Fibroblast of mammary gland (primary cell): ENCODE measurements at places on chromosomes 7 and 10.

DNA sequence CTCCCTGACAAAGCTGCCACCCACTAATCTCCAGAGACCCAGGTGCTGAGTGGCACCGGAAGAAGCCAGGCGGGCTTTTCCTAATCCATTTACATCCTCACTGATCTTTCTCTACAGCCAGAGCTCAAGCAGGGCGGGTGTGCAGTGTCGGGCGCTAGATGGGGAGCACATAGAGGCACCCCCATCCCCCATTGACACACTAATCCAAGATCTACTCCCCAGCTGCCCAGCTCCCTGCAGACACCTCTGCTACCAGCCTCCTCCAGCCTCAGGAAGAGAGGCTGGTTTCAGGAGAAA lies 22.2 kb downstream of the FRMPD2 start:
- no peak for DNase-seq

DNA sequence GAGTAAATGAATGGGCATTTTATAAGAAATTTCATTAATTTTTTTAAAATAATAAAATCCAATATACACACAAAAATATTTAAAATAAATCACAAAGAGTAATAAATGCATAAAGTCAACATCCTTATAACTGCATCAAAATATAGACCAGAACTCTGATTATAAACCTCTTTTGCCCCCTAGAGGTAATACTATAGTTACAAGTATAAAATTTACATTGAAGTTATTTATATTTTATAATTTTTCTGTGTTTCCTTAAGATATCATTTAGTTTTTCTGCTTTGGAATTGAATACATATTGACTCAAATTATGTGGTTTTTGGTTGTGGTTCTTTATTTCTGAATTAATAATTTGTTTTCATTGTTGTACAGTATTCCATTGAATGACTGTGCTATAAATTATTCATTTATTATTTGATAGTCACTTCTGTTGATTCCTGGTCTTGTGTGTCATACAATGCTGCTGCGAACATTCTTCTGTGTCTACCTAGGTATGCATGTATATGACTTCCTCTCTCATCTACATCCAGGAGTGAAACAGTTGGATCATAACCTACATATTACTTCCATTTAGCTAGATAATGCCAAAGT lies 673.6 kb downstream of the IPMK start:
- DNase-seq: no peak

- DNase-seq: no peak
These were observed 7.2 kb downstream of the TMEM120A start for GRCh38 chr7:75987026-75987804.

DNA sequence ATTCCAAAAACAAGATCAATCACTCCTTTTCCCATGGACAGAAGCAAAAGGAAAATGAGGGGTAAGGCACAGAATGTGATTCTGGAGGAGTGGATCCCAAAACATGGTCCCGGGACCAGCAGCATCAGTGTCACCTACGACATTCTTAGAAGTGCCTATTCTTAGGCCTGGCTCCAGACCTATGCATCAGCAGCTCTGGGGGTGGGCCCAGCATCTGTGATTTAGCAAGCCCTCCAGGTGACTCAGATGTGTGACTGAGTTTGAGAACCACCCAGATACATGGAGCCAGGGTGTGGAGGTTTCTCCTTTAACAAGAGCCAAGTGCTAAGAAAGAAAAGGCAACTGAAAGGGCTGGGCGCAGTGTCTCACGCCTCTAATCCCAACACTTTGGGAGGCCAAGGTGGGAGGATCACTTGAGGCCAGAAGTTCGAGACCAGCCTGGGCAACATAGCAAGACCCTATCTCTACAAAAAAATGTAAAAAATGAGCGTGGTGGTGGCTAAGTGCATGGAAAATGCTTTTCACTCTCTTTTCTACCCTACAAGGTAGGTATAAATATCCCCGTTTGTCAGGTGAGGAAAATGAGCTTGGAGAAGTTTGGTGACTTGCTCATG lies 17.1 kb upstream of the ARPC1A start:
- DNase-seq: peak; percentile 78

DNA sequence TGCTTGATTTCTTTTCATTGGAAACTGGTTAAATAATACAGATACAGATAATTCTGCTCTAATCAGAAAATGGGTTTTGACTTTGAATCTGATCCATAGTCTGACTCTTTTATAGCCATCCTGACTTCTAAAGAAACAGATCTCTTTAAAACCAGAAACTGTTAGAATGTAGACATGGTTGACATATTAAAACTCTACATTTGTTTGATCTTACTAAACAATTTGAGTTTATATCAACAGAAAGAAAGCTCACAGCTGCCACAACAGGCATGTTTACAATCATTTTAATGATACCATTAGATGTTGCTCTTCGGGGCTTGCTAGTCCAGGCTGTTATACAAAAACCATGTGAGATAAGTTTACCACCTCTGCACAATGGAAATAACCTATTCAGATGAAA lies 193.0 kb upstream of the SEMA3A start:
- no peak for DNase-seq

- no peak for DNase-seq
These were observed 25.2 kb downstream of the ATRNL1 start for GRCh38 chr10:115118346-115118745.

DNA sequence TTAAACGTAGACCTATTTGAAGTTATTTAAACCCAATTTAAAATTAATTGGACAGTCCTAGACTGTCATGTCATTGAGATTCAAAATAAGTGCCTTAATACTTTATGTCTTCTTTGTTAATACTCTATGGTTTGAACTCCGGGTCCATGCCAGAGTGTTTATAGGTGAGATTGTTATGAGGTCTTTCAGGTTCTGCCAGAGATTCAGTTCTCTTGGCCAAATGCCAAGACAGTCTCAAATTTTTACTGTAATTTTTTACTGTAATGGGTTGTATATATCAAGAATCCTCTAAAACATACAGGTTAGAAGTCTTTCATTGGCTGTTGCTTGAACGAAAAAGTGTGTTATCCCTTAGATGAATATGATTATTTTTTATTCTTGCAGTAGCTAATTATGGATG lies 3.9 kb downstream of the ADD3 start:
- DNase-seq: no peak

DNA sequence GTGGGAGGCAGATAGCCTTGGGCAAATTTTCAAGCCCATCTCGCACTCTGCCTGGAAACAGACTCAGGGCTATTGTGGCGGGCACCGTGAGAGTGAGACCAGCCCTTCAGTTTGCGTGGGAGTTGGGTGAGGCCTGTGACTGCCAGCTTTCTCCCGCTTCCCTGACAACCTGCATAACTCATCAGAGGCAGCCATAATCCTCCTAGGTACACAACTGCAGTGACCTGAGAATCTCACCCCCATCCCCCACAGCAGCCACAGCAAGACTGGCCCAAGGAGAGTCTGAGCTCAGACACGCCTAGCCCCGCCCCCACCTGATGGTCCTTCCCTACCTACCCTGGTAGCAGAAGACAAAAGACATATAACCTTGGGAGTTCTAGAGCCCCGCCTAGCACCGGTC lies 275.4 kb downstream of the GRID1 start:
- no peak for DNase-seq

GRCh38 chr7:84055904-84056605 lies 138.5 kb downstream of the SEMA3A start:
- DNase-seq: no peak

- no peak for DNase-seq
These were observed 201.7 kb downstream of the BICC1 start for GRCh38 chr10:58714409-58714808.

- DNase-seq: peak; percentile 44
These were observed 620.8 kb upstream of the AUTS2 start for GRCh38 chr7:68977385-68978055.

- DNase-seq: no peak
These were observed 21.3 kb downstream of the CPXM2 start for GRCh38 chr10:123870260-123870659.

- peak; percentile 60 for DNase-seq
These were observed 4.9 kb downstream of the TMEM270 start for GRCh38 chr7:73865738-73866445.

DNA sequence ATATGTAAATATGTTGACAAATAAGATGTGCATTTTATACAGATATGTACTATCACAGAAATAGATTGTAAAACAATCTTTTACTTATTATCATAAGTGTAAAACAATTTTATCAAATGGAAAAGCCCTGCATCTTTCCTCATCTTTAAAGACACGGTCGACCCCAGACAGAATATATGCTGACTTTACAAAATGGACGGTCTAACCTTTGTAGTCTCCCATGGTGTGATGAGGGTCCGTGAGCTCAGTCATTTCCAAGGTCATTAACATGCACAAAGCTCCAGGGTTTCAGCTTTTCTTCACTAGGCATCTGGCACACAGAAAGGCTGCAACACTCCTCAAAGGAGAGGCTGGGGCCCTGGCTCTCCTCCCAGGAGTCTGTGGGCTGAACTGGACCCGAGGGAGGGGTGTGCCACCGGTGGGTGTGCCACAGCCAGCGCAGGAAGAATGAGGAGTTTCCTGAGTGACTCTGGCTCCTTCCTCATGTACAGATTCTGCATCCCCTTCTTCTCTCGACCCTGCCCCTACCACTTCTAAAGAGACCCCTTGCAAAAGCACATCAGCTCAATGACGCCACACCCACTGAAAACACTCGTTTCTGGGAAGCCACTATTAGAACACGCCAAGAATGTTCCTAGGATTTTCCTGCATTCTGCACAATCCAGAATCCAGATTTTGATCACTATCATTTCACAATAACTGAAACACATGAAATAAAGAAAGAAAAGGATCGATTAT lies 26.2 kb upstream of the ABLIM1 start:
- DNase-seq: peak; percentile 16

DNA sequence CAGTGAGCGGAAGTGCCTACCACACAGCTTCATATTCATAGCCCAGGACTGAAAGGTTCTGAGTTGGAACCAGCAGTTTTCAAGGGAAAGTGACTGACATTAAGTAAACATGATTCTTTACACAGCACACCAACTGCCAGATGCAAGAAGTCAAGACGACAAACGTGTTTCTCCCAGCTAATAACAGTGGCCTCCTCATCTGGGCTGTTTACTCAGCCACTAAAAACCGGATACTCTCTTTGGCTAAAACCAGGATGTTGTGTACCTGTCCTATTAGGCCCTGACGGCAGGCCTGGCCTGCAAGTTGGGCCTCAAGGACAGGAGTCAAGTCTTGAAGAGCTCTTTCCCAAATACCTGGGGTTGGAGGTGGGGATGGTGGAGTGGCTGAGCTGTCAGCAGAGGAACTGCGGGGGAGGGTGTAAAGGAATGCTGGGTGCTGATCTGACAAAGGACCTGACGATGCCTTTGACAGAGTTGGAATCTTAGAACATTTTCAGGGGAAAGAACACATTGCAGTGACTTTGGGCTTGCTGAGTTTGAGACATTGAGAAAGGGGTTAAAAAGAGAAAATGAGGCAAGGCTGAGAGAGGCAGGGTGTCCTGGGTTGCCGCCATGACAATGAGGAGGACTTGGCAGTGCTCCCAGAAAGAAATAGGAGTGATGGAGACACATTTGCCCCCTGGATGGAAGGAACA lies 57.7 kb downstream of the STEAP1B start:
- no peak for DNase-seq

DNA sequence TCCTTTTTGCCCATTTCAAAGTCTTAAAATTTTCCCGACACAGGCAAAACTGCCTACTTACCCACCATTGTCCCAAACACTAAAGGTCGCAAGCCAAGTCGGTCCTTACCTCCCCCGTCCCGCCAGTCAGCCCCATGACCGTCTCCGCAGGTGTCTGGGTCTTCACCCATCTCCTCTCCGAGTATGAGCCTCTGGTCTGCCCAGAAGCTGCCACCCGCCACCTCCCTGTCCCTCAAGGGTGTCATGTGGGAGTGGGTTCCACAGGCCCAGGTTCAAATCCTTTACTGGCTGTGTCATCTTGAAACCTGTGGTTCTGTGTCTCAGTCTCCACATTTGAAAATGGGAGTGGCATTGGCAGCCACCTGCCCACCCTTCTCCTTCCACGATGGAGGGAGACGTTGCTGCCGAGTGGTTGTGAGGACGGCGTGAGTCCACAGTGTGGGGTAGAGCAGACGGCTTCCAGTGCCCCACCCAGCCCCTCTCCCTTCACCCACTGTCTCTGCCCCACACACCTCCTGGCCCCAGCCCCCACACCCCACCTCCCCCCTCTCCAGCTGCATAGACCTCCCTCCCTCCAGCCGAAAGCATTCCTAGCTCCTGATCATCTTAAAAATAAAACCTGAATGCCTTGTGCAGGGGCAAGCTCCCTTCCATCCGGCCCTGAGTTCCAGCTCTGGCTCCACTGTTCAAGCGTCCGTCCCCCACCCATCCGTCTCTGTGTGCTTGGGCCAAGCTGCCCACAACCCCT lies 35.3 kb downstream of the FOXL3 start:
- DNase-seq: no peak

GRCh38 chr10:121975295-121976086 lies 474 bp upstream of the NSMCE4A start:
- no peak for DNase-seq

DNA sequence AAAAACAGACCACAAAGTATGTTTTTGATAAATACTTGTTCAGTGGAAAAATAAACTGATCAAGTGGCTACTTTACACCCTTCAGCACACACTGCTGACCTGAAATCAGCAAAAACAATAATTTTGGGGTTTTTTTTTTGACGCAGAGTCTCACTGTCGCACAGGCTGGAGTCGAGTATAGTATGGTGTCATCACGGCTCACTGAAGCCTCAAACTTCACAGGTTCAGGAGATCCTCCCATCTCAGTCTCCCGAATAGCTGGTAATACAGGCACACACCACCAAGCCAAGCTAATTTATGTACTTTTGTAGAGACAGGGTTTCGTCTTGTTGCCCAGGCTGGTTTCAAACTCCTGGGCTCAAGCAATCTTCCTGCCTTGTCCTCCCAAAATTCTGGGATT lies 30.6 kb downstream of the TARP start:
- no peak for DNase-seq

- DNase-seq: peak; percentile 51
These were observed 228.5 kb downstream of the CACNB2 start for GRCh38 chr10:18368682-18369081.

DNA sequence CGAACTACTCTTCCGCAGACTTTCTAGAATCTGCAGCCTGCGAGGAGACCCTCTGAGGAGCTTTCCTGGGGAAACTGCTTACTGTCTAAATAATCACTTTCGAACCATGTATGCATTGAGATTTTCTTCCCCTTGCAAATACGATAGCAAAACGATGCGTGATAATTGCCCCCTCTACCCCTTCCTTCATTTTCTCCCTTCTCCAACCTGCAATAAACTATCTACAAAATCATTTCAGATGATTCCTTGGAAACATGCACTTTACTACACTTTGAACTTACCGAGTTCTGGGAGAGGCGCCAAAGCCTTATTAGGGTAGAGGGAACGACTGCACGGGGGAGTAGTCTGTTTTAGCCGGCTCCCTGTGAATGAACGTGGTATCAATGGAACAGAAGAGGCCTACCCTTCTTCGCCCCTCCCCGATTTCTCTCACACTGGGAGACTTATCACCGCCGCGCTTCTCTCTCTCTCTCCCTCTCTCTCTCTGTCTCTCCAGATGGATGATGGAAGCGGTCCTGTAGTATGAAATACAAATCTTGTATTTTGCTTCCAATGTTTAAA lies at the start of gene FGFBP3:
Gene FGFBP3, minus strand, starts transcription at position 370 of the 561 bp plus-strand sequence. CDS start 517 bp downstream, outside the sequence.
- DNase-seq: peak; percentile 44

GRCh38 chr7:127375631-127376030 lies 16.9 kb downstream of the ZNF800 start:
- DNase-seq: no peak
